ENCODE measurements at places on chromosomes 11 and 22. TPM values are rescaled to one million over a fixed set of nuclear protein-coding genes. Genes with fewer than 3 reads are reported as not detected.

The TPST2 gene
- total RNA-seq, result 39.8 TPM

The DEPDC7 gene
- 7.2 TPM for total RNA-seq

The MAPK8IP1 gene
- total RNA-seq, result 0.92 TPM

The MYBPC3 gene
- 0.86 TPM for total RNA-seq

The LMNTD2 gene
- total RNA-seq, result 9.0 TPM

The ARCN1 gene
- 76.3 TPM for total RNA-seq

The CRYBA4 gene
- not detected for total RNA-seq

The SPTBN2 gene
- total RNA-seq, result 0.02 TPM

DNA sequence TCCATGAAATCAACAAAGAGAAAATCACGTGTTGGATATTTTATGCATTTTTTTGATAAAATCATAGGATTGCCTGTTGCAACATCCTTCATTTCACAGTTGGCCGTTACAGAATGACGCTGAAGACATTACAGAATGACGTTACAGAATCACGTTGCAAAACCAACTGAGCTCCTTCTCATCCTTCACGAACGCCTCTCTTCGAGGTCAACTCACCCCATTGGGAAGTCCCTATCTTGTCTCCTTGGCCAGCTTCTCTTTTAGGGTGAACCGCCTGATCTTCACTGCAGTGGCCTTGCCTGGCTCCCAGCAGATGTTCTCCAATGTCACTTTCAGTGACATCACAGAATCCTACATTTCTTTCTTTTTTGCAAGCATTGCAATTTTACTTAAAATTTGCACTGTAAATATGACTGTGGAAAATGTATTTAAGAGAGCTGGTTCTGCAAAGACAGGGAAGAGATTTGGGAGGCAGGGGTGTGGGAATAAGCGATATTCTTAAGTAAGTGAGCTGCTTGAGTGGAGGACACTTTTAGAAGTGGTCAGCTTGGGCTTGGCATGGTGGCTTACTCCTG lies 5.1 kb downstream of the KRTAP5-7 start:
- no peaks in the 10 kb centered on the region for H3K4me1 ChIP-seq
- DNase-seq, result no peak
- no peak overlapping the region for H3K27ac ChIP-seq
- H3K27me3 ChIP-seq, result no peaks in the 10 kb centered on the region

- no peak overlapping the region for H3K27ac ChIP-seq
- H3K4me1 ChIP-seq, result no peaks in the 10 kb centered on the region
- H3K4me3 ChIP-seq, result no peak overlapping the region
- DNase-seq, result no peak
Observed at GRCh38 chr11:134242376-134242775, 10.8 kb downstream of the THYN1 start.

- H3K4me1 ChIP-seq, result no peaks in the 10 kb centered on the region
- no peaks in the 10 kb centered on the region for H3K36me3 ChIP-seq
- H3K27me3 ChIP-seq, result no peaks in the 10 kb centered on the region
- H3K4me3 ChIP-seq, result no peak overlapping the region
- no peak for DNase-seq
Observed at GRCh38 chr11:69157156-69157821, 1.6 kb downstream of the SMIM38 start.

DNA sequence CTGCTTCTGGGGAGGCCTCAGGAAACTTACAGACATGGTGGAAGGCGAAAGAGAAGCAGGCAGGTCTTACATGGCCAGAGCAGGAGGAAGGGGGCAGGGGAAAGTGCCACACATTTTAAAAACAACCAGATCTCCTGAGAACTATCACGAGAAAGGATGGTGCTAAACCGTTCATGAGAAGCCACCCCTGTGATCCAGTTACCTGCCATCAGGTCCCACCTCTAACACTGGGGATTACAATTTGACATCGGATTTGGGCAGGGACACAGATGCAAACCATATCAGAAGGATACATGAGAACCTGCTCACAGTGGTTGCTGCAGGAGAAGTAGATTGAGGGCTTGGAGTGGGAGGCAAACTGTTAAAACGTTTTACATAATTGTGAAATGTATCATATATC lies 152.2 kb downstream of the ADAMTS15 start:
- H3K4me1 ChIP-seq, result no peaks in the 10 kb centered on the region
- H3K27ac ChIP-seq, result no peak overlapping the region
- DNase-seq, result no peak
- H3K4me3 ChIP-seq, result no peak overlapping the region
- no peaks in the 10 kb centered on the region for H3K36me3 ChIP-seq

DNA sequence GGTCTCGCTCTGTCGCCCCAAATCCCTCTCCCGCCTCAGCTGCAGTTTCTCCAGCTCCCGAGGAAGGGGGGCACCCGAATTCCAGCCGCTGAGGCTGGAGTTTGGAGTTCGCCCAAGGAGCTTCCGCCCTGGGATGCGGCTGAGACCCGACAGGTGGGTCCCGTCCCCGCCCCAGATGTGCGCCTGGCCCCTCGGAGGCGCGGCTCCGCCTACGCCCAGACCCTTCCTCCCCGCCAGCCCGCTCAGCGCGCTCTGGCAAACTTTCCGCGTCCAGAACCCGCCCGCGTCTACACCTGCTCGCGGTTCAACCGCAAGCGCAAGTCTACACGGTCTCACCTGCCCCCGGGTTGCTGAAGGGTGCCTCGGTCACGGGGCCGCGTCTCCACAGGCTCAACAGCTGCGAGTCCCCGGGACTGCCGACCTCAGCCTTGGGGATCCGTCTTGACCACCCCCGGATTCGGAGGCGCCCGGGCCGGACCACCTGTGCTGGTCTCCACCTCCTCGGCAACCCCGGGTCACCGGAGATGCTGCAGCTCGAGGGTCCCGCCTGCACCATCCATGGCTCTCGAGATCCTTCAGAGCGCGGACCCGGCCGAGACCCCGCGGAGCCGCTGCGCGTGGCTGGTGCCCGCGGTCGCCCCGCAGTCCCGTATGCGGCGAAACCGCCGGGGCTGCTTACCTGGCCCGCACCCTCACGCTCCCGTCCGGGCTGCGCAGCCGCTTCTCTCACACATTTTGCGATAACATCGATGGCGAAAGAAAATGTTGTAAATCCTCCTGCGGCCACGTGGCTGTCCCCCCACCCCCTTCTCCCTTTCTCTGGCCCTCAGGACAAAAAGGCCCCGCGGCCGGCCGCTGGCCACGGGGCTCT lies 63.6 kb downstream of the NFAM1 start:
- H3K27ac ChIP-seq, result no peak overlapping the region
- no peaks in the 10 kb centered on the region for H3K36me3 ChIP-seq
- H3K27me3 ChIP-seq, result no peaks in the 10 kb centered on the region
- H3K4me3 ChIP-seq, result peak overlapping the region; percentile 66
- no peak for DNase-seq

- no peak overlapping the region for H3K4me3 ChIP-seq
- H3K36me3 ChIP-seq, result peaks cover 78% of the 10 kb centered on the region
- no peak overlapping the region for H3K27ac ChIP-seq
- H3K4me1 ChIP-seq, result no peaks in the 10 kb centered on the region
- DNase-seq, result no peak
- H3K27me3 ChIP-seq, result no peaks in the 10 kb centered on the region
Observed at GRCh38 chr22:19069451-19069850, 52.8 kb downstream of the DGCR2 start.

DNA sequence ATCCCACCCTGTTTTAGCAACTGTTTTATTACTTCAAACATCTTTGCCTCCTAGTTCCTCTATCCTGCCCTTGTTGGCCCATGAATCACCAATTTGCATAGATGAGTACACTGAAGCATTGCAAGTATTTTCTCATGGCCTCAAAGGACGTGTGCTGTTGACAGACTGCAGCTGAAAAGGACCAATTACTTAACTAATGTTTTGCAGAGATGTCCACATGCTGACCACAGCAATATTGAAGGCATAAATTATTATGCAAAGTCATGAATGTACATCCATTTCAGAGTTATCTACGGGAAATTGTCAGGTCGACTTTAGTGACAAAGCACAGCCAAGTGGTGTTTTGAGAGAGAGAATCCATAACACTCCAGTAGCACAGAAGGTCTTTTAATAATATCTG lies 64.8 kb downstream of the CADM1 start:
- DNase-seq, result no peak
- H3K4me1 ChIP-seq, result no peaks in the 10 kb centered on the region
- no peak overlapping the region for H3K4me3 ChIP-seq
- no peak overlapping the region for H3K27ac ChIP-seq

- DNase-seq, result no peak
- H3K36me3 ChIP-seq, result no peaks in the 10 kb centered on the region
- peak overlapping the region; percentile 87 for H3K27ac ChIP-seq
- H3K4me1 ChIP-seq, result peaks cover 20% of the 10 kb centered on the region
Observed at GRCh38 chr22:20859615-20860014, 808 bp downstream of the SNAP29 start.

GRCh38 chr11:9859554-9860305 lies 195.9 kb downstream of the SWAP70 start:
- no peak for DNase-seq
- no peak overlapping the region for H3K4me3 ChIP-seq
- H3K27ac ChIP-seq, result no peak overlapping the region
- H3K4me1 ChIP-seq, result no peaks in the 10 kb centered on the region
- no peaks in the 10 kb centered on the region for H3K36me3 ChIP-seq

DNA sequence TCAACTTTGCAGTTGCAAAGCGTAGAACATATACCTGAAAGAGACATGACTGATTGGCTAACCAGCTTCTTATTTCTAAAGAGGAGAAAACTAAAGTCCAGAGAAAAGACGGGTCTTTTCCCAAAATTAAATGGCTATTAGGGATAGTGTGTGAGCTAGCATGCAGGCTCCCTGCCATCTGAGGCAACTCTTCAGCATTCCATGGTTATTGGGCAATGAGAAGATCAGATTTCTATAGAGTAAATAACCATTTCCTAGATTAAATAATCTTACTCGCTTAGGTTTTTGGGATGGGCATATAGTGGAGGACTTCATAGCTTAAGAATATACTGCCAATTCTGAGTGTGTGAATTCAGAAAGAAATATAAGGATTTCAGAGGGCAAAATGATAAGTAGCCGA lies 95.0 kb downstream of the PDHX start:
- no peak overlapping the region for H3K27ac ChIP-seq
- no peaks in the 10 kb centered on the region for H3K36me3 ChIP-seq
- peaks cover 28% of the 10 kb centered on the region for H3K4me1 ChIP-seq

DNA sequence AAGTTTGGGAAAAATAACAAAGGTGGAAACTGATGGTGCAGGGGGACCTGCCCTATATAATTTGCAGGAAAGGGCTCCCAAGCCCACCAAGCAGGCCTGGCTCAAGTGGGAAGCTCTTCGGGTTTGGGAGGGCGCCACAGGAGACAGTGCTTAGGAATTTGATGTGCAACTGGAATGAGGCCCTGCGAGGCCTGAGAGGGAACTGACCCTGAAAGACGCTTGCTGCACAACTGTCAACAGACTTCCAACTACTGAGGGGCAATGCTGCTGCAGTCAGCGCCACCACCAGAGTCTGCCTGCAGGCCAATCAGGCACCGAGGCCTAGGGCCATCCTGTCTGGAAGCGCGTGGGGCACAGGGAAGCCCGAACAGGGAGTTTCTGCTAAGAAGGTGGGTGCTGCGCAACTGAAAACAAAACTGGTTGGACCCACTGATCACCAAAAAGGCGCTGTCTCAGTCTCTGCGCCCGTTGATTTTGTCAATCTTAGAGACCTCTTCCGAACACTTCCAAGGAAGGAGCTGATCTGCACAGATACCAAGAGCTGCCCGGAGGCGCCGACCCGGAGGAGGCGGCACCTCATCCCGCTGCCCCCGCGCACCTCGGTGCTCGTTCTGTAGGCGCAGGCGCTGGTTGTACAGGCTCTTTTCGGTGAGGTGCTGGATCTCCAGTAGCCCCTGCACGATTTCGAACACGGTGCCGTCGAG lies 667 bp downstream of the DGCR6L start:
- DNase-seq, result no peak
- no peaks in the 10 kb centered on the region for H3K27me3 ChIP-seq
- peak overlapping the region; percentile 91 for H3K4me3 ChIP-seq
- H3K36me3 ChIP-seq, result no peaks in the 10 kb centered on the region
- H3K27ac ChIP-seq, result peak overlapping the region; percentile 89
- peaks cover 17% of the 10 kb centered on the region for H3K4me1 ChIP-seq

- peak overlapping the region; percentile 51 for H3K4me3 ChIP-seq
- peaks cover 10% of the 10 kb centered on the region for H3K4me1 ChIP-seq
- H3K36me3 ChIP-seq, result no peaks in the 10 kb centered on the region
- no peaks in the 10 kb centered on the region for H3K27me3 ChIP-seq
- H3K27ac ChIP-seq, result peak overlapping the region; percentile 30
Observed at GRCh38 chr11:57476047-57476756, 15.9 kb downstream of the RTN4RL2 start.

GRCh38 chr22:45397806-45398205 lies 15.6 kb downstream of the SMC1B start:
- no peaks in the 10 kb centered on the region for H3K4me1 ChIP-seq
- no peak overlapping the region for H3K4me3 ChIP-seq
- no peak for DNase-seq
- H3K36me3 ChIP-seq, result no peaks in the 10 kb centered on the region

Measured in naive thymus-derived CD4-positive, alpha-beta T cell (primary cell).